ENCODE measurements at places on chromosomes 5 and 9.

GRCh38 chr5:130138406-130139045 is 234.3 kb downstream of the CHSY3 start:
- no peak for DNase-seq

DNA sequence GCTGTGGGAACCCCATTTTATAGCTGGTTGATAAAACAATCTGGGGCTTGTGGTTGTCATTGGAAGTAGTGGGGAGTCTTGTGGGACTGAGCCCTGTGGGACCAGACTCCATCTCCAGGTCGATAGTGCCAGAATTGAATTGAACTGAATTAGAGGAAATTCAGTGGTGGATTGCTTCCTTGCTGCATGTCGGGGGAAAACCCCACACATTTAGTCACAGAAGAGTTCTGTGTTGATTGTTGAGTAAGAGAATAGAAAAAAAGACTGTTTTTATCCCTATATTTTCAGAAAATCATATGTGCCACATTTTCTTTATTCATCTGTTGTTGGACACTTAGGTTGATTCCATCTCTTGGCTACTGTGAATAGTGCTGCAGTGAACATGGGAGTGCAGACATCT is 209.7 kb downstream of the ARHGEF28 start:
- no peak for DNase-seq

DNA sequence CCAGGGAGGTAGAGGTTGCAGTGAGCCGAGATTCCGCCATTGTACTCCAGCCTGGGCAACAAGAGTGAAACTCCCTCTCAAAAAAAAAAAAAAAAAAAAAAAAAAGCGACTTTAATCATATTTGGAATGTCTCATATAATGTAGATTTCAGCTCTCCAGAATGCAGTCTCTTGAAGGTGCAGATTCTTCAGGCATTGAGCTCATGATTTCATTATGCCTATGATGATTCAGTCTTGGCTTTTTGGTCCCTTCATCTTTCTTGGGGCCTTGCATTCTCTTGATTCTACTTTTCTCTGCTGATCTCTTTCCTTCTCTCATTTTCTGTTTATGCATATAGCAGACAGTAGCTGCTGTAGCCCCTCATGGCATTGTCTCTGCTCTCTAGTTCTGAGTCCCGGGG is 22.9 kb downstream of the KDM4C start:
- DNase-seq: no peak

DNA sequence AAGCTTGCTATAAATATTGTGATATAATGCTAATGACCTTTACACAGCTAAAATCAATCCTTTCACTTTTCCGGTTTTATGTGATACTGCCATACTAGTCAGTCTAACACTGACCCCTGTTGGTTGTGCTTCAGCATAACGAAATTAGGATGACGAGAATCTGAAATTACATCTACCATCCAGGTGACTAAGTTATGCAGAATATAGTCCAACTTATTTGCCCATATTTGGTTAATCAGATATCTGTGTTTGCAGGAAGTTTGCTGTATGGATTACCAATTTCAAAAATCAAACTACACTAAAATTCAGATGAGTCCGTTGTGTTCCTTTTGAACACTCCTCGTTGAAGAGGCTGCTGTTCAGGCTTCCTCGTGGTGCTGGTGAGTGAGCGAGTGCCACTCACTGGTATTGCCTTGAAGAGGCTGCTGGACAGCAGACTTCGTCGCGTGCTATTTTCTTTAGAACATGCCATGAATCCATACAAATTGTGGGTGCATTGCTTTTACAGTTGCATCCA is 32.5 kb downstream of the TENT4A start:
- no peak for DNase-seq

- no peak for DNase-seq
These were observed 183.4 kb downstream of the GAPVD1 start for GRCh38 chr9:125444956-125445506.

DNA sequence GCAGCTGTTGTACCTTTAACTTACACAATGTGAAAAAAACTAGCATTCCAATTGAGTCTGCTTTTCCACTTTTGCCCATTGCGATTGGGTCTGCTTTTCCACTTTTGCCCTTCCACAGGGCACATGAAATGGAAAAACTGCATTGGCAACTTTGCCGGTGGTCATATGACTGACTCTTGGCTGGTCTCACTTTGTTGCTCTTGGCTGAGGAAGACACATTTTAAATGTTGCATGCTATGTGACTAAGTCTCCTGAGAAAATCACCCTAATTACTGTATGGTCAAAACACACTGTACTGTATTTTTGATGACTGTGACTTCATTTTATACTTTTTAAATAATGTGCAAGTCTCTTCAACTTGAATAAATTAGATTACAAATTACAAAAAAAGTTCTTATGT is 1.6 kb upstream of the OXCT1 start:
- no peak for DNase-seq

- no peak for DNase-seq
These were observed 37.8 kb upstream of the ANKRD34B start for GRCh38 chr5:80607832-80608231.

DNA sequence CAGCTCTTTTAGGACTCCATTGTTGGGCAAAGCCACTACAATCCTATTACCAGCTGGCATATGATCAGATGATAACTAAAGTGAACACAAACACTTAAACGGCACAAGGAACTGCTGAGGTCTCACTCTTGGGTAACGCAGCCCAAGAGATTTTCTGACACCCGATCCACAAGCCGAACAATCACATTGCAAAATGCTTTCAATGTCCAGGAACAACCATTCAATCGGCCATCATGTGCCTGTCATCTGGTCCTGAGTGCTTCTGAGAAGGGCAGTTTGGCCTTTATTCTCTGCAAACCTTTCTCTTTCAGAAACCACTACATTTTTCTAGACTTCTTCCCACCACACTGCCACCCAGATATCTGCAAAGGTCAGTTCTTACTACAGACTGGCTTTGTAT is 283.1 kb downstream of the GLIS3 start:
- DNase-seq: no peak

- DNase-seq: no peak
These were observed 1925.3 kb upstream of the ACO1 start for GRCh38 chr9:30459156-30459555.

DNA sequence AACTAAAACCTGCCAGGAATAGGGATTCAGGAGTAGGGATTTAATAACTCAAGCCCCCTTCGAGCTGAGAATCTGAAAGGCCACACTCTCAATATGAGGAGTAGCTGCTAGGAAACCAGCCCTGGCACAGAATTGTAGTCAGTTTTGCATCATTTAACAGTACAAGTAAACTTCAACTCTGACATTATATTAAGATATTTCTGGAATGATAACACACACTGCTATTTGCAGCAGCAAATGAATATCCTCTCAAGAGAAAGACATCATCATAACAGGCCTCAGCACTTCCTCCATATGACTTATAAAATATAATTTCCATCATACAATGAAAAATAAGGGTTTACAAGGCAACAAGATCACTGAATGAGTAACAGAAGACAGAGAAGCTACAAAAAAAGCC is 138.2 kb upstream of the RFX3 start:
- DNase-seq: no peak

DNA sequence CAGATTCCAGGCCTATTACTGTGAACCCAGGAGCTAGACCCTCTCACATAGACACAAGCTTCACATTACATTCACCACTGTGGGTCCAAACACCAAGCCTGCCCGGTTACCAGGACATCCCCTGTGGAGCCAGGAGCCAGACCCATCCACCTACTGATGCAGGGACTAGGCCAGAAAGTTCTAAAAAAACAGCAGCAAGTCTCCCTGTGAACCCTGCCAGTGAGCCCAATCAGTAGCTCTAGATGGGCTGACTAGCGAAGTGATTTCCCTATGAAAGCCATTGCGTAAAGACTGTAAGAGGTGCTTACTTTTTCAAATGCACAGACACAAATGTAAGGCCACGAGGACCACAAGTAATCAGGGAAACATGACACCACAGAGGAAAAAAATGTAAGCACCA is 352.3 kb downstream of the TMEM161B start:
- no peak for DNase-seq
